Trophoblast cell (in vitro differentiated cells and primary cell): ENCODE measurements at places on chromosomes 2 and 18.
A peak's percentile ranks its signal among the peaks of the same experiment; 100 is the strongest.

GRCh38 chr2:238895891-238896600 lies 48.2 kb downstream of the TWIST2 start:
- H3K4me1 ChIP-seq, result peaks cover 19% of the 10 kb centered on the region
- peak; percentile 87 for DNase-seq
- no peaks in the 10 kb centered on the region for H3K27me3 ChIP-seq
- peak overlapping the region; percentile 62 for H3K27ac ChIP-seq
- H3K4me3 ChIP-seq, result peak overlapping the region; percentile 2

- no peaks in the 10 kb centered on the region for H3K27me3 ChIP-seq
- H3K4me1 ChIP-seq, result no peaks in the 10 kb centered on the region
- H3K4me3 ChIP-seq, result peak overlapping the region; percentile 60
- no peak overlapping the region for H3K27ac ChIP-seq
- DNase-seq, result peak; percentile 27
Measured at GRCh38 chr2:9778012-9778411, 65.3 kb upstream of the TAF1B start.

DNA sequence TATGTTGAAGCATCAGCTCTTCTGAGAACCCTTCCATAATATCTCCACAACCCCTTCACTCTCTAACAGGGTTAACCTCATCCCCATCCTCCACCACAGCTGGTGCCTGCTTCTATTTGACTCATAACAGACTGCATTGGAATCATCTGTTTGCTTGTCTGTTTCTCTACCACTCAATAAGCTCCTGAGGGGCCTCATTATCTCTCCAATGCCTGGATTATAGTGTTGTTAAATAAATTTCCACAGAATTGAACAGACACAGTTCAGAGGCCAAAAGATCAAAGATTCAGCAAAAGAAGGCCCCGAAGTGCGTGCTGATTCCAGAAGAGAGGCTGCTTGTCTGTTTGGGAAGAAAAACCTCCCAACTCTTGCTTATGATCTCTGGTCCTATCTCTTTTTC lies 33.7 kb upstream of the FAM98A start:
- no peaks in the 10 kb centered on the region for H3K4me1 ChIP-seq
- no peaks in the 10 kb centered on the region for H3K36me3 ChIP-seq
- H3K27ac ChIP-seq, result no peak overlapping the region
- H3K27me3 ChIP-seq, result no peaks in the 10 kb centered on the region

GRCh38 chr2:179861027-179861415 lies 391 bp downstream of the ZNF385B start:
- DNase-seq, result peak; percentile 18
- H3K27ac ChIP-seq, result no peak overlapping the region
- H3K27me3 ChIP-seq, result peaks cover 19% of the 10 kb centered on the region
- peak overlapping the region; percentile 83 for H3K4me3 ChIP-seq
- H3K36me3 ChIP-seq, result no peaks in the 10 kb centered on the region

DNA sequence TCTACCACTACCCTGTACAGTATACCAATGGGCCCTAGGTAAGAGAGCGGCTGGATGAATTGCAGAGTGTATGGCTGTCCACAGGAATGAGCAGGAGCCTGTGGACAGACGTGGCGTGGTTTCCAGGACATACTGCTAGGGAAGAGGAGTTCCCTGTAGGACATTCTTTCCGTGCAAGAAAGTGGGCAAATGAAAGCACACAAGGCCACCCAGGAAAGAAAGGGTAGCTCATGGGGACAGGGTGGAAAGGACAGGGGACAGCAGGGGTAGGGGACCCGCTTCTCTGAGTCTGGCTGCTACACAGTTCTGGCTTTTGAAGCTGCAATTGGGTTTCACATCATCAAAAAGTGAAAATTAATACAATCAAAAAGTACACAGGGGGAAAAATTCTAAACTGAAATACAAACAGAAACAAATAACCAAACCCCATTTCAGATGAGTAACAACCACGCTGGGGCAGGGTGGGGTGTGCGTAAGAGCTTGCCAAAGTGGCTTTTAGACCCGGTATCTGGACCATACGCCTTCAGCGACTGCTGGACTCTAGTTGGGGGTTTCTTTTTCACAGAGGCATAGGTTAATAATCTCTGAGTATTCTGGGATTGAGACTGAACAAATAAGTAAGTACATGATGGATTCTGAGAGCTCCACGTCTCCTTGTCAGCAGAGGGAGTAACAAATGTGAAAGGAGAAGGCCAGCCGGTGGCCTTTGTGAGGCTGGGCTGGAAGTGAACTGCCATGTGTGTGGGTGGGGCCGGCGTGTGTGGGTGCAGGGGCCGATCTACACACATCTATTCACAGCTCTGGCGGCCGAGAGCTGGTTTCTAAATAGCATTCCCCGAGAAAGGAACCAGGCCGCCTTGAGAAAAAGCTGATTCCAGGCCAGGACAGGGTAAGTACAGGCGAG lies 84.0 kb downstream of the HDAC4 start:
- H3K27me3 ChIP-seq, result no peaks in the 10 kb centered on the region
- no peaks in the 10 kb centered on the region for H3K4me1 ChIP-seq
- no peak overlapping the region for H3K27ac ChIP-seq
- H3K4me3 ChIP-seq, result no peak overlapping the region

DNA sequence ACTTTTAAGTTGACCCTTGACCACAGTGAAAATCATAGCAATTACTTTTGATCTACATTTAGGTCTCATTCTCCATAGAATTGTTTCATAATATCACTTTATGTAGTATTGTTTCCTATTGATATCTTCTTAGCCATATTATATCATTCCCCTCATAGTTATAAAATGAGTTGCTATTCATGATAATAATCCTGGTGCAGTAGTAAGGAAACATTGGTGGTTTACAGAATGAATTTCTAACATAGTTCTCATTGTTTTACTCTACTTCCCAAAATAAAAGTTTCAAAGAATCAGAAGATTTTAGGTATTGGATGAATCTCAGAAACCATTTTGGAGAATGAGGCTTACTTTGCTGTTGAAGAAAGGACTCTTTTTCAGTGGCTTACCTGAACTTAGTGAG lies 246.0 kb downstream of the PARD3B start:
- DNase-seq, result no peak
- H3K27me3 ChIP-seq, result no peaks in the 10 kb centered on the region
- no peak overlapping the region for H3K4me3 ChIP-seq
- H3K36me3 ChIP-seq, result no peaks in the 10 kb centered on the region

DNA sequence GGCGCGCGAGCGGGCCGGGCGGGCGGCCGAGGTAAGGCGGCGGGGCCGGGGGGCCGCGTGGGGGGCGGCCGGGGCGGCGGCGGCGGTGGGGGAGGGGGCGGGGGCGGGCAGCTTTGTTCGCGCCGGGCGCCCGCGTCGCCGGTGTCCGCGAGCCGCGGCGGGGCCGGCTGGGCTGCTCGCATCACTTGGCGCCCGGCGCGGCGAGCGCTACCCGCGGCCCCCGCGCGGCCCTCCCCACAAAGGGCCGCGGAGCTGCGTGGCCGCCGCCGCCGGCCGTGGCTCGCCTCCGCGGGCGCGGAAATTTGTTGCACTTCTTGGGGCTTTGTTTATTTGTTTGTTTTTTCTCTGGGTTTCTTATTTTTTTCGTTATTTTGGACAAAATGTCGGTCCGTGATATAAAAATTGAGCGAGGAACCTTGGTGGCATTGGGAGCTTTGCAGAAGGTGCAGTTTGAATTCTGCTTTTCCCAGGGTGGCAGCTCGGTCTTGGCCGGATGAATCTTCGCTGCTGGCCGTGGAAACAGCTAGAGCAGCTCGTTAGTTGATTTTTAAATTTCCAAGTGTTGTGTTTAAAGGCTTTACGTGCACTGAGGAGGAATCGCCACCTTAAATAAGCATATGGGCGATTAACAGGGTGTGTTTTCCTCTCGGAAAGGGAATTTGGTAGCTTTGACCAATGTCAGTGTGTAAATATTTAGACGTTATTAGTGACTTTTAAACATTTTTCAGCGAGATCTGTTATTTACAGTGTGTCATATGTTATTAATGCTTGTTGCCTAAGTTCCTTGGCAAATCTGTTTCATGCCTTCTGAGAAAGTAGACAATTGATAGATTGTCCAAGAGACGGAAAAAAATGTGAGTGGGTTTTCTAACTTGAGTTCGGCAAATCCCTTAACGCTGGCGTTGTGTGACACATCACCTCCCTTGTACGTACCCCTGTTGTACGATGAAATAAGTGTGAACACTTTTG lies 822 bp downstream of the UBE2E3 start:
- peak; percentile 52 for DNase-seq
- peaks cover 3% of the 10 kb centered on the region for H3K4me1 ChIP-seq
- no peaks in the 10 kb centered on the region for H3K36me3 ChIP-seq
- no peaks in the 10 kb centered on the region for H3K27me3 ChIP-seq

- no peaks in the 10 kb centered on the region for H3K4me1 ChIP-seq
- no peak overlapping the region for H3K4me3 ChIP-seq
- H3K27me3 ChIP-seq, result no peaks in the 10 kb centered on the region
- H3K27ac ChIP-seq, result no peak overlapping the region
- no peak for DNase-seq
Measured at GRCh38 chr18:21805771-21806366, 65.3 kb downstream of the MIB1 start.

DNA sequence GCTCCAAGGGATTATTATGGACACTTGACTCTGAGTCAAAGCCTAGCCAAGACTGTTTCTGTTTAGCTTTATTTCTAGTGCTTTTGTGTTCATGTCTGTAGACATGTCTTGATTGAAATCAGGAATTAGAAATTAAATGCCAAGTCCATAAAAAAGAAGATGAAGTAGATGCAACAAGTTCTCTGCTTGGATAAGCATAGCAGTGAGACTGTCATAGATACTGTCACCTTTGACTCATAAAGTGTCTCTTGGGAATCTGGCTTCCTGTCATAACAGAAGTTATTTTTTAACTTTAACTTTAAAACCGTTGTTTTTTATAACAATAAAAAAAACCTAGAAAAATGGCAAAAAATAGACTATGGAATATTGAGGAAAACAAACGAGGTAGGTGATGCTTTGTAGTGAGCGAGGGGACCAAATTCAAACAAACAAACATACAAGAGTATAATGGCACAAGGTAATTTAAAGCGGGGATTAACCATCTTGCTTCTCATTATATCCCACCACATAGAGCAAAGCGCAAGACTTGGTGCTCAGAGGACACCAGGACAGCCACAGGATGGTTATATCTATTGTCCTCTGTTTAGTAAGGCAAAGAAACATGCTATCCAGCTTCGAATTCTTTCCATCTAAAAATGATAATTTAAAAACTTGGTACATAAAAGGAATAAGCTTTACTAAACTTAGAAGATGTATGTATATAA lies 64.6 kb downstream of the CD226 start:
- no peak overlapping the region for H3K4me3 ChIP-seq
- DNase-seq, result no peak
- no peaks in the 10 kb centered on the region for H3K36me3 ChIP-seq
- H3K27me3 ChIP-seq, result no peaks in the 10 kb centered on the region
- no peak overlapping the region for H3K27ac ChIP-seq
- no peaks in the 10 kb centered on the region for H3K4me1 ChIP-seq

GRCh38 chr2:219961947-219962498 lies 334.6 kb downstream of the SLC4A3 start:
- H3K36me3 ChIP-seq, result no peaks in the 10 kb centered on the region
- H3K4me3 ChIP-seq, result no peak overlapping the region
- no peak overlapping the region for H3K27ac ChIP-seq
- H3K4me1 ChIP-seq, result peaks cover 4% of the 10 kb centered on the region
- no peak for DNase-seq
- no peaks in the 10 kb centered on the region for H3K27me3 ChIP-seq

GRCh38 chr18:79559436-79559835 lies 120.2 kb upstream of the CTDP1 start:
- H3K4me3 ChIP-seq, result no peak overlapping the region
- H3K4me1 ChIP-seq, result peaks cover 3% of the 10 kb centered on the region
- H3K36me3 ChIP-seq, result no peaks in the 10 kb centered on the region
- H3K27me3 ChIP-seq, result no peaks in the 10 kb centered on the region
- no peak for DNase-seq
- no peak overlapping the region for H3K27ac ChIP-seq

- no peak overlapping the region for H3K4me3 ChIP-seq
- H3K4me1 ChIP-seq, result no peaks in the 10 kb centered on the region
- H3K27ac ChIP-seq, result no peak overlapping the region
Measured at GRCh38 chr2:10787176-10787968, 25.2 kb downstream of the PDIA6 start.

GRCh38 chr2:69734854-69735544 lies 6.9 kb upstream of the ANXA4 start:
- peak; percentile 11 for DNase-seq
- H3K4me3 ChIP-seq, result no peak overlapping the region
- no peaks in the 10 kb centered on the region for H3K36me3 ChIP-seq
- H3K27ac ChIP-seq, result no peak overlapping the region

- peaks cover 20% of the 10 kb centered on the region for H3K4me1 ChIP-seq
- H3K36me3 ChIP-seq, result no peaks in the 10 kb centered on the region
- H3K27me3 ChIP-seq, result no peaks in the 10 kb centered on the region
- DNase-seq, result no peak
Measured at GRCh38 chr2:65353046-65353445, 79.4 kb downstream of the SPRED2 start.

- H3K27me3 ChIP-seq, result no peaks in the 10 kb centered on the region
- H3K4me1 ChIP-seq, result no peaks in the 10 kb centered on the region
- H3K36me3 ChIP-seq, result no peaks in the 10 kb centered on the region
- no peak overlapping the region for H3K4me3 ChIP-seq
- H3K27ac ChIP-seq, result no peak overlapping the region
Measured at GRCh38 chr2:15058015-15058720, 425.7 kb downstream of the LRATD1 start.

- no peak overlapping the region for H3K27ac ChIP-seq
- no peak overlapping the region for H3K4me3 ChIP-seq
- no peaks in the 10 kb centered on the region for H3K27me3 ChIP-seq
- DNase-seq, result no peak
- H3K4me1 ChIP-seq, result peaks cover 16% of the 10 kb centered on the region
Measured at GRCh38 chr2:120541553-120541932, 194.1 kb upstream of the GLI2 start.

GRCh38 chr2:2640818-2641217 lies 309.7 kb upstream of the MYT1L start:
- H3K4me3 ChIP-seq, result no peak overlapping the region
- no peak for DNase-seq
- H3K4me1 ChIP-seq, result no peaks in the 10 kb centered on the region
- H3K27ac ChIP-seq, result no peak overlapping the region
- no peaks in the 10 kb centered on the region for H3K36me3 ChIP-seq

GRCh38 chr2:173760553-173760952 lies 204.6 kb downstream of the SP3 start:
- no peaks in the 10 kb centered on the region for H3K27me3 ChIP-seq
- no peaks in the 10 kb centered on the region for H3K4me1 ChIP-seq
- no peak overlapping the region for H3K27ac ChIP-seq
- no peak for DNase-seq
- H3K36me3 ChIP-seq, result no peaks in the 10 kb centered on the region

GRCh38 chr2:218607436-218608115 lies at the start of gene PLCD4:
Gene PLCD4 (plus strand): TSS chr2:218607899. CDS start chr2:218615740, 7,841 bp downstream.
- DNase-seq, result peak; percentile 8
- H3K27ac ChIP-seq, result no peak within 1 kb of the TSS
- no peaks in the 10 kb centered on the region for H3K36me3 ChIP-seq
- no peaks in the 10 kb centered on the region for H3K4me1 ChIP-seq
- H3K27me3 ChIP-seq, result no peaks in the 10 kb centered on the region
- no peak within 1 kb of the TSS for H3K4me3 ChIP-seq
